ENCODE measurements at places on chromosomes 7 and 10.

DNA sequence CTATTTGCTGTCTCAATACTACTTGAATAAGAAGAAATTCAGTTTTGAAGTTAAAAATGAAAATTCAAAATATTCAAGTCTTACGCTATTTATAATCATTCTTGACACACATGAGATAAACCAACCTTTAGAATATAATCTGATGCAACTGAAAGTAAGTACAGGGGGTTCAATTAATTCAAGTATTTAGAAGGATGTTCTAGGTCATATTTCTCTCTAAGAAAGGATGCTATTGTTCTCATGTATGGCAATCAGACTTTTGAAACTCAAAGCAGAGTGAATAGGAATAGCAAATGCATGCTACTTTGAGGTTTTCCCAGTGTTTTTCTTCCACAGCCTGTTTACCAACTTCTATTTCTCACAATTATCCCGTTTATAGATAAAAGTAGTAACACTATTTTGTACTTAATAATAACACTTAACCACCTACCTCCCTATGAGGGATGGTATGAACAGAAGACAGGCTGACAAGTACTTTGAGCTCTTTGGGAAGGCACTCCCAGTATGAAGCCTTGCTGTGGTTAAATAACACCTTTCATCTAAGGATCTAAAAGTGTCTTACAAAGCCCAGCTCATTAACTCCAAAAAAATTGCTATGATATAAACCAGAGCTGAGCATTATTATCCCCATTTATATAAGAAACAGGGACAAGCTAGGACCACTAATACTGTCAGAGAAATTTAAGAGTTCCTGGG lies 18.0 kb upstream of the SPOCK2 start:
- DNase-seq = no peak

DNA sequence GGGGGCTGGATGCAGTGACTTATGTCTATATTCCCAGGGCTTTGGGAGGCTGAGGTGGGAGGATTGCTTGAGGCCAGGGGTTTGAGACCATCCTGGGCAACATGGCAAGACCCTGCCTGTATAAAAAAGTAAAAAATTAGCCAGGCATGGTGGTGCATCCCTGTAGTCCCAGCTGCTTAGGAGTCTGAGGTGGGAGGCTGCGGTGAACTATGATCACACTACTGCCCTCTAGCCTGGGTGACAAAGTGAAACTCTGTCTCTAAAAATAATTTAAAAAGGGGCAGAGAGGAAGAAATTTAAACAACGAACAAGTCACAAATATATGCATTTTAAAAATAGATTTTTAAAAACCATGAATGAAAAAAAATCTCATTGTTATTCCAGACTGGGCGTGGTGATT lies 46.2 kb upstream of the FEZF1 start:
- no peak for DNase-seq

DNA sequence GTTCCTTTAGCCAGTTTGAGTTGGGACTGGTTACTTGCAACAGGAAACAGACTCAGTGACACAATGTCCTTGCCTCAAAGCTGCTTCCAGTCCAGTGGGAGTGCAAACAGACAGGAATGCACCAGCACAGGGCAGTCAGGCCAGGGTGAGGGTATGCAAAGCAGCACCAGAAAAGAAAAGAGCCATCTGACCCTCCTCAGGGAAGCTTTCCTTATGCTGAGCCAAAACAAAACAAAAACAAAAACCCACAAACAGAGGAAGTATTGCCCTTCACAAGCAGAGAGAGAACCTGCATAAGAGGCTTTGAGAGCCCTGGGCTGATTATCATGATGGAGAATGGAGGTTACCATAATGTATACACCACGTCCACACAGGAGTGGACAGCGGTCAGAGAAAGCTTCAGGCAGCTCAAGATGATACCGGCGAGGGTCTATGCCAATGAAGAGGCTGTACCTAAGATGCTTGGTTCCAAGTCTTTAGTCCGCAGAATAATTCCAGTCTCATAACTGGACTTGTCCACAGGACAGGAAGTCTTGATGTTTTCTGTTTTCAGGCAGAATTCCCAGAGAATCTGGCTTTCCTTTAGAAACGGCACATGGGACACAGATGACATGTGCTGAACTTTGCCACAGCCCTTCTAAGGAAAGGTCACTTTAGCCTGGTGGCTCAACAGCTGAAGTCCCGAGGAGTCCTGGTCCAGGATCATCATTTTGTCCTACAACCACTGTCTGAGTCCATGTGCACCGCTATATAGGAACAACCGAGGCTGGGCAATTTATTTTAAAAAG lies 263.3 kb downstream of the TNS3 start:
- DNase-seq = no peak

DNA sequence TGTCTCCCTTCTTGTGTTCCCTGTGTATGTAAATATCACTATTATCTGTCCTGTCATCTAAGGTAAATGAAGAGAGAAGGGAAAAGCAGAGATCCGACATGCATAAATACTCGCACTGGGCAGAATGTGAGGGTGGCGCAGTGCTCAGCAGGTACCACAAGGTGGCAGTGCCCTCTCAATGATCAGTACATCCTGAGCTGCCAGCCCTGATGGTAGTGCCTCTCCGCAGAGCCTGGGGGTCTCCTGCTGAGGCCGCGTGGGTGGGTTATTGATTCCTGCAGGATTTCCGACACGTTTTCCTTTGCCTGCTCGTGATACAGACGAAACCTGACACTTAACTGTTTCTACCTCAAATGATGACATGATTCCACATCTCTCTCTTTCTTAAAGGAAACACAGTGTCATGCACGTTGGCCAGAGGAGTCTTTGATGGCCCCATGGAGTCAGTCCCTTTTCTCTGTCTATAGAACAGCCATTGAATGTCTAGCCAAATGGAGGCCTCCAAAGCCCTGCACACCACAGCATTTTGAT lies 19.8 kb downstream of the RGR start:
- peak; percentile 70 for DNase-seq

DNA sequence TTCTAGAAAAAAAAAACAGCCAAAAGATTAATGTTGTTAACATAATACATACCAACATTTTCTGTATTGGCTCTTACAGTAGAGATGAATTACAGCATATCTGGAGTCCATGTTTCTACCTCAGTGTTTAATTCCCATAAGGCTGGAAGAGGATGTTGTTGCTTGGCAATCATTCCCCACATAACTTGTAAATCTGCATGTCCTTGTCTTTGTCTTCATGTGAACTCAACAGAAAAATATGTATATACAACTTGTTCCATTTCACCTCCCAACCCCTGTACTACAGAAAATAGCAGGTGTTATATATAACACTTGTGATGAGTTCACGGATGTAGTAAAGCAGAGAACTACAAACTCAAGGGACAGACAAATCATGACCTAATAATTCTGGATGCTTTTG lies 160.9 kb upstream of the SEMA3C start:
- no peak for DNase-seq

- no peak for DNase-seq
Measured at GRCh38 chr7:295155-296154, 5.5 kb downstream of the FOXL3 start.

- DNase-seq = no peak
Measured at GRCh38 chr7:43954524-43955228, 28.4 kb downstream of the UBE2D4 start.

- DNase-seq = no peak
Measured at GRCh38 chr10:86361156-86362128, 5.2 kb downstream of the GRID1 start.

DNA sequence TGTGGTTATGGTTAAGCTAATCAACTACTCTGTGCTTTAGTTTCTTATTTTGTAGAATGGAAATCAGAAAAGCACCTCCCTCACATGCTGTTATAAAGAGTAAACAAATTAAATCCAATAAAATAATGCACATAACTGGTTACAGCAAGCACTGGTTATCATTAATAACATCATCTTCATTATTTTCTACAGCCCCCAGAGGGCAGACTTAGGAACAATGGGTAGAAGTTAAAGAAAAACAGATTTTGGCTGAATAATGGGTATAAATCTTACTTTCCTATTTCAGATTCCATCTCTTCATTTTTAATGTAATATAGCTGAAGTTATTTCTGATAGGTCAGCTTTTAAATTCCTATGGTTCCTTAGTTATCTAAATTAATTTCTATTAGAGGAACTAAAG lies 126.5 kb downstream of the DOCK4 start:
- no peak for DNase-seq

GRCh38 chr7:138875794-138876193 lies 77.8 kb upstream of the ATP6V0A4 start:
- DNase-seq = peak; percentile 76

DNA sequence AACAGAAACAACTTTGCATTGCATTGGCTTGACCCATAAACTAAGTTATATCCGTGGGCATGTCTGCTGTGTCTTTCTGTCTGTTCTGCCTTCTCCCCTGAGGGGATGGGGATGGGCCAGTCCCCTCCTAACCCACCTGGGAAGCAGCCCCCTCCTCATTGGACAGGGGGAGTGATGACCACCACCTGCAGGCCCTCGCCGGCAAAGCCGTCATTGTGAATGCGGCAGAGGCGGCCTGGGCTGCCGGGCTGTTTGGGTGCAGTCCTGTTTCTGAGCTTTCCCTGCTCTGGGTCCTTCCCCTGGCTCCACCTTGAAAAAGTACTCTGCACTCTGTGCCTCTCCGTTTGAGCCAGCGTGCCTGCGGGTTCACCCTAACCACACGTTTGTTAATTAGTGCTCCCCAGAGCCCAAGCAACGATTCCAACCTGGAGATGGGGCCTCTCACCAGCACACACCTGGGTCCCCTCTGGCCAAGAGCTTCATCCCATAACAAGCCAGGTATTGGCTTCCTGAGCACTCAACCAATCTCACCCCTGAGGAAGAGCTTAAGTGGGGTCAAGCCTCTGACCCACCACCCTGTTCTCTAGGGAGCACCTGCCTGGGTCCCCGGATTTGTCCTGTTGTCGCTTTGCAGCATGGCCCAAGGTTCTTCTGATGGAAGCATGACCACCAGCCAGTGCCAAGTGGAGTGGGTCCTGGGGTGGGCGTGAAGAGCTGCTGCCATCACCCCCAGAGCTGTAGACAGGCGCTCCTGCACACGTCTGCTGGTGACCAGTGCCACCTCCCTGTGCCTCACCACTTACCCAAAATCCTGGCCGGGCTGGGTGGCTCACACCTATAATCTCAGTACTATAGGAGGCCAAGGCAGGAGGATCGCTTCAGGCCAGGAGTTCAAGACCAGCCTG lies 39.4 kb upstream of the ZMIZ2 start:
- DNase-seq = no peak

DNA sequence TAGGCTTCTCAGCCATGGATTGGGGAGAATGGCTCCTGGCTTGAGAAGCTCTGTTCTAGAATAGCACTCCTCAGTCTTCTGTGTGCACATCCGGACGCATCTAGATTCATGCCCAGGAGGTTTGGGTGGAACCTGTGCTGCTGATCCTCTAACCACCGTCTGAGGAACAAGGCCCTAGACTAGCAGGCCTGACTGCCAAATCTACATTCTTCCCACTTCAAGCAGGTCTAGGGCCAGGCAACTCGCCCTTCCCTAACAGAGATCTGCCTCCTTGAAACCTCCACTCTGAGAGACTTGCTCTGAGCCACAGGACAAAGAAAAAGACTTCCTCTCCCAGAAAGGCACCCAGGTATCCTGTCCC lies 61.6 kb downstream of the KCNMA1 start:
- no peak for DNase-seq

GRCh38 chr10:124697443-124697836 lies 46.7 kb downstream of the FAM53B start:
- DNase-seq = no peak

DNA sequence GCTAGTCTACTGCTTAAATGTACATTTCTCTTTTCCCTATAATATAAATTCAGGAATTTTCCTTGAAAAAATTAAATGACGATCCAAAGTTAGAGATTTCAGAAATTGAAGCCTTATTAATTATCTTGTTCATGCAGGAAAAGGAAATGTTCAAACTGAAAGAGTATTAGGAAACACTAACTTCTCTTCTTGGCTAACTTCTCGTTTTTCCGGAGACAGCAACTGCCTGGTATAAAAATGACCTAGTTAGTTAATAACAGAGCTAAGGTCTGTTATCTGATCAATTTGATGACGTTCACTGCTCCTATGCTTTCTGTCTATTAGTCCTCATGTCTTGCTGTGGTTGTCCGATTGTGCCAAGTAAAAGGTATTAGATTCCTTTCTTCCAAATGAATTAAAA lies 212.5 kb downstream of the DGKB start:
- DNase-seq = no peak

DNA sequence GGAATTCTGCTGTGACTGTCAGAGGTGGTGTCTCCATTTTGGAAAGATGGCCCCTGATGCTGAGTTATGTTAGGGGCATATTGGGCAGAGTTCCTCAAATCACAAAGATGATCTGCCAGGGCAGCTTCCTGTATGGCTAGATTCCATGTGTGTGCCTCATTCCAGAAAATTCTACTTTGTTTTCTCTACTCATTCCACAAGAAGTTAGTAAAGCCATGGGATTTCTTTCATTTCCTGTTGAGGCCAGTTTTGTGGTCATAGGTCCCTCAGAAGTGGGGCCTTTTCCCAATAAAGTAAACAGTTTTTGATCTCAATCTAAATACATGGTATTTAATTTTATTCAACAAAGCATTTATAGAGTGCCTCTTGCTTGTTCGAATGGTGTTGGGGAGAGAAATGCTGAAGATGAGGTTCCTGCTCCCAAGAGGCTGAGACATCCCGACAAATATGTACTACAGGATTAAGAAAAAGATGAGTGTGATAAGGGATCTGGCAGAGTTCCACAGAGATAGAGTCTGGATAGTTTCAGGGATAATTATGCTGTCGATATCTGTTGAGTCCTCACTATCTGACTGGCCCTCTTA lies 33.0 kb downstream of the MINDY4 start:
- no peak for DNase-seq

DNA sequence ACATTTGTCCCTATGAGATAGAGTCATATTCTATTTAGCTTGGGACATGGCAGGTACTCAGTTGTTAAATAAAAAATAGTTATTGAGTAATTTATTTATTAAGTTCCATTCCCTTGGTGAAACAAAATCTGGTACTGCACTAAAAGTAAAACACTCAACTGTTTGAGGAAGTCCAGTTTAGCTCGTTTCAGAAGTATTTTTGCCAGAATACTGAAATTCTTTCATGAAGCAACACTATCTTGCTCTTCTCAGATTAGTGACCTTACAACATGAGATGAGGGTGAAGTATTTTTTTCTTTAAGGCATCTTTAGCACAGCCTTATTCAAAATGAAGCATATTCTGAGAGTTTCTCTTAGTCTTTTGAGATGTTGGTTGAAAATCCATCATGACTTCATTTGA lies 106.0 kb downstream of the ZNF365 start:
- DNase-seq = no peak

GRCh38 chr7:153891990-153892389 lies 160.2 kb upstream of the DPP6 start:
- no peak for DNase-seq

GRCh38 chr10:810351-810846 lies 120.9 kb upstream of the DIP2C start:
- no peak for DNase-seq

DNA sequence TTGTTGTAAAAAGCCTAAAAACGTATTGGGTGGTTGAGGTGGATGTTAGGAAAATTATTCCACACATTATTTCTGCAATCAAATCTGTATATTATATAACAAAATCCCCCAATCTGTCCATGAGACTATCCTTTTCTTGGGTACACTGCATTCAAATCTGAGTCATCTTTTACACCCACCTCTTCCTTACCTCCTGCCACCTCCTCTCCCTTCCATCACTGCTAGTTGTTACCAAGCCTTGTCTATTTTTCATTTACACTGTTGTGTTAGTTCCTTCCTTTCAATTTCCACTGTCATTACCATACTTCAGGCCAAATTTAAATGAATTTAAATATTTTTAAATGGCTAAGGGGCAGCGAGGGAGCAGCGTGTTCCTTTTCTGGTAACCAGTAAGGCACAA lies 83.3 kb downstream of the ITGA8 start:
- no peak for DNase-seq

- DNase-seq = no peak
Measured at GRCh38 chr10:21273400-21273968, 252.0 kb downstream of the SKIDA1 start.

GRCh38 chr7:134946260-134946659 lies 40.0 kb upstream of the AGBL3 start:
- DNase-seq = no peak

All from stimulated activated naive CD8-positive, alpha-beta T cell treated with anti-CD3 and anti-CD28 coated beads, Interleukin-15, amount 100 ng/mL, for 72 hours (primary cell).